ENCODE measurements at places on chromosomes 16 and 17.
A peak's percentile ranks its signal among the peaks of the same experiment; 100 is the strongest.

DNA sequence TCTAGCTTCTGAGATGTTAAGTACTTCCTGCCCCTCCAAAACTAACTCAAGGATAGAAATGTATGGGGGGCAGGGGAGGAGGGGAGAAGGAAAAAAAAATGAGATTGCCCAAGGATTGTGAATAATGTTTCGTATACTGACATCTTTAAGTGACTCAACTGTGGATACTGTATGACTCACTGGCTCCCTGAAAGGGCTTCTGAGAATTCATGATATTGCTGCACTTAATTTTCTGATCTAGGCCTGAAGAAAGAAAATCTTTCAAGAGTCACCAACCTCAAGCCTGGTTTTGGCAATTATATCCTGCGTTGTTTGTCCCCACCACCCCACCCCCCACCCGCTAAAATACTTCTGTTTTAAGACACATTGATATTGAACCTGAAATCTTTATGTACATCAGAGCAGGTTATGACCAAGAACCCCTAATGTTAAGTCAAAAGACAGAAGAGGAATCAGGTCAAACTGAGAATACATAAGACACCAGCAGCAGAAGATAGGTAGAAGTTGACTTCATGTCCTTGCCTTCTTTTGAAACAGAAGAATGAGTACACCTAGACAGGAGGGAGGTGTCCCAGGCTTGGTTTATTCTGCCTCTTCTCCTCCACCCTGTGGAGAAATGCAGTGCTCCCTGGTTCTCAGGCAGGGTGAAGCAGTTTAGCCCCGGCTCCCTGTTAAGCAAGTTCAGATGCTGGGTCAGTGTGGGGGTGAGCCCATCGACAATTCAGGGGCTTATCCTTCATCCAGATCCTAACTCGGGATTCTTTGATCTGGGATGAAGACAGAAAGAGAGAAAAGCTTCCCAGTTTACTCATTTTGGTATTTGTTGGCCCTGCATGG, 3.3 kb upstream of the FBXL20 start:
- H3K4me3 ChIP-seq = no peak overlapping the region
- no peak overlapping the region for H3K27ac ChIP-seq
- no peaks in the 10 kb centered on the region for H3K27me3 ChIP-seq
- peaks cover 10% of the 10 kb centered on the region for H3K4me1 ChIP-seq

DNA sequence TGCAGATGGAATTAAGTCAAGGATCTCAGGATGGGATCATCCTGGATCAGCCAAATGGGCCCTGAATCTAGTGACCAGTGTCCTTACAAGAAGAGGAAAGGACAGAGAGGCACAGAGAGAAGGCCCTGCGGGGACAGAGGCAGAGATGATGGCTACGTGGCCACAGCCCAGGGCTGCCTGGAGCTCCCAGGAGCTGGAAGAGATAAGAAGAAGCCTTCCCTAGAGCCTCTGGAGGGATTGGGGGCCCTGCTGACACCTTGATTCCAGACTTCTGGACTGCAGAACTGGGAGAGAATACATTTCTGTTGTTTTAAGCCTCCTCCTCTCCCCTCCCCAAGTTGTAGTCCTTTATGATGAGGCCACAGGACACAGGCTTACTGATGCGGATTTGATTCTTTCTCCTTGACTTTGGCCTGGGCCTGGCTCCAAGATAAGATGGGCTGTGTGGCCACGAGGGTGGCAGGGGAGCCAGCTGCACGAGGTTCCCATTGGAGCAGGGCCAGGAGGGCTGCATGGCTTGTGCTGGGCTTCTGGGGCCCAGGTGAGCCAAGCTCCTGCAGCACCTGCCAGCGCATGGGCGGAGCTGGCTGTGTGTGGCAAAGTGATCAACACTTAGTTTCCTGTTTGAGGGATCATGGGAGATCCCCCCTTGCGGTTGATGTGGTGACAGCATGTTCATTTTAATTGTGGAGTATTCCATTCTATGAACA, 146.1 kb downstream of the IRF8 start:
- no peak overlapping the region for H3K27ac ChIP-seq
- H3K4me3 ChIP-seq = no peak overlapping the region
- no peaks in the 10 kb centered on the region for H3K27me3 ChIP-seq

DNA sequence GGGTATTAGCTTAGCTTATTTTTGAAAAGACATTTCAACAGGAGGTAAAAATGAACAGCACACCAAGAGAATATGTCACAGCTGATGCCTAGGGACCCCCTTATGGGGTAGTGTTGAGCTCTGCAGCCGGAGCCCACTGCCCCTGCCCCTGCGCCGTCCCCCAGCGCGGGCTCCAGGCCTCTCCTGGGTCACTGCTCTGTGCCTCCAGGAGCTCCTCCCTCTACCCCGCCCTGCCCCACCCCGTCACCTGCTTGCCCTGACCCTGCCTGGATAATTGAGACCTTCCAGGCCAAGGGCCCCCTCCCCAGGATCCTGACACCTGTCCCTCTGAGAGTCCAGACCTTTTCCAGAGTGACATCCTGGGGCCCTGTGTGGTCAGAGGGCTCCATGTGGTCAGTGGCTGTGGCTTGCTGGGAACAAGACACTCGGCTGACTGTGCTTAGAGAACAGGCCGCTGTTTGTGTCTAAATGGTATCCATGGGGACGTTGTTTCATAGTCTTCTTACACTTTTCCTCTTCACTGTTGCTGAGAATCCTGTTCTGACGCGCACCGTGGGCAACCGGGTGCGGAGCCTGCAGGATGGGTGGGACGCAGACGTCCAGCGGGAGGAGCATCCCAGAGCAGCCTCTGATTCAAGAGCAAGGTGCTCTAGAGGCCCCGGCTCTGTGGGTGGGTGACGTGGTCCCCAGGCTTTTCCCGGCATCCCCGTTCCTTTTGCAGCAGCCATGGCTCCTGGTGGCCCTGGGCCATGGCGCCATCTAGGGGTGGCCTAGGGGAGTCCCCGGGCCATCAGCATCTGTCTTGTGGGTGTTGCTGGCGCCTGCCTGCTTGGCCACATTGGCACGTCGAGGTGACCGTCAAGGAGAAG, 20.0 kb upstream of the WFIKKN1 start:
- H3K4me1 ChIP-seq = peaks cover 6% of the 10 kb centered on the region
- H3K27me3 ChIP-seq = no peaks in the 10 kb centered on the region
- peak; percentile 40 for DNase-seq
- H3K36me3 ChIP-seq = no peaks in the 10 kb centered on the region
- H3K27ac ChIP-seq = no peak overlapping the region

- H3K36me3 ChIP-seq = no peaks in the 10 kb centered on the region
- H3K27ac ChIP-seq = no peak overlapping the region
- H3K4me3 ChIP-seq = no peak overlapping the region
- no peak for DNase-seq
These were observed 451.9 kb downstream of the SLC39A11 start for GRCh38 chr17:72640415-72641165.

DNA sequence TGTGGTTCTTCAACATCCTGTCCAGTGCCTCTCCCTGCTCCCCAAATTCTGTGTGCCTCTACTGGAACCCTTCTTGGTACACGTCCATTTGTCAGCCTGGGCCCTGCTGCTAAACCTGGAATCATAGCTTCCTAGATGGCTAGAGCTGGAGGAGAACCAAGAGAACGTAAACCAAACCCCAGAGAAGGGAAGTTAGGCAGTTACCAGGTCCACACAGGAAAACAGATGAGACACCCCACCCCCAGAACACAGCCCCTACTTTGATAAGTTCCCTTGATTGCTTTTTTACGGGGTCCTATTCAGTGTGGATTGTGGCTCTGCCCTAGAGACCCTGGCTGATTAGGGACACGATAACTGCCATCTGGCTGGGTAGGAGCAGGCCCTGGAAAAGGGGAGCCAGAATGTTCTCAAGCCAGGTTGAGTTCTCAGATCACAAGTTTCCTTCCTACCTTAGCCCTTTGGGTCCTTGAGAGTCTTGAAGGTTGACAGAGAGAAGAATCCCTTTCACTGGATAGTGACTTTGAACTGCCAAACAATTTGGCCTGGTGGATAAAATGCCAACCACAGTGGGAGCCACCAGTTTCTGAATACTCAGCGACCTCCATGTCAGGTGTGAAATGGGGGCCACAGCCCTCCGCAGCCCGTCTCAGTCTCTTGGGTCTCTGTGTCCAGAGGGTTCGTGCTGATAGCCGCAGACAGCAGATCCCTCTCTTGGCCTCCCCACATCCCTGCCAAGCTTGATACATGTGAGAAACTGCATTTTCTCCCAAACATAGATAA, 7.9 kb downstream of the TBX4 start:
- H3K27me3 ChIP-seq = peaks cover 21% of the 10 kb centered on the region
- no peak overlapping the region for H3K4me3 ChIP-seq
- DNase-seq = no peak
- H3K27ac ChIP-seq = no peak overlapping the region

GRCh38 chr17:29588562-29589411, 661 bp downstream of the GIT1 start:
- H3K27me3 ChIP-seq = no peaks in the 10 kb centered on the region
- DNase-seq = no peak
- peaks cover 38% of the 10 kb centered on the region for H3K4me1 ChIP-seq
- no peaks in the 10 kb centered on the region for H3K36me3 ChIP-seq

- no peak overlapping the region for H3K4me3 ChIP-seq
- no peaks in the 10 kb centered on the region for H3K36me3 ChIP-seq
- no peaks in the 10 kb centered on the region for H3K27me3 ChIP-seq
These were observed 79.5 kb downstream of the PMP22 start for GRCh38 chr17:15185625-15185991.

GRCh38 chr17:64480951-64481350, 15.9 kb downstream of the POLG2 start:
- no peak for DNase-seq
- H3K4me3 ChIP-seq = no peak overlapping the region
- peaks cover 63% of the 10 kb centered on the region for H3K36me3 ChIP-seq
- no peak overlapping the region for H3K27ac ChIP-seq
- no peaks in the 10 kb centered on the region for H3K4me1 ChIP-seq
- H3K27me3 ChIP-seq = no peaks in the 10 kb centered on the region

GRCh38 chr17:75764417-75764710, 628 bp downstream of the GALK1 start:
- no peak for DNase-seq
- H3K4me1 ChIP-seq = no peaks in the 10 kb centered on the region
- H3K36me3 ChIP-seq = peaks cover 6% of the 10 kb centered on the region
- peak overlapping the region; percentile 61 for H3K27ac ChIP-seq
- H3K4me3 ChIP-seq = peak overlapping the region; percentile 60

DNA sequence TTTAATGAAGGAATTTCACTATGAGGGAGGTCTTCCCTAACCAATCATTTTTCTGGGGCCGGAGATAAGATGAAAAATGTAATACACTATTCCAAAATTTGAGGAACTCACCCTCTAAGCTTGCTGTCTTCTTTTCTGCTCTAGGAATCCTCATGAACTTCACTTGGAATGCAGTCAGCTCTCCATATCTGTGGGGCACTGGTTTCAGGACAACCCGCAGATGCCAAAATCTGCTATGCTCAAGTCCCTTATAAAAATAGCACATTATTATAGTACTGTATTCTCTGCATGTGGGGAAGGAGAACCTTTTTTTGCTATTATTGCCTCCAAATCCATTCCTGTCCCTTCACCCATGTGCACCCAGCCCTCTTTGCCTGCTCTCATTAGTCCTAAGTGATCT, 146.0 kb downstream of the ABCA8 start:
- no peak overlapping the region for H3K4me3 ChIP-seq
- no peaks in the 10 kb centered on the region for H3K36me3 ChIP-seq
- H3K27me3 ChIP-seq = no peaks in the 10 kb centered on the region
- DNase-seq = no peak
- H3K4me1 ChIP-seq = no peaks in the 10 kb centered on the region
- no peak overlapping the region for H3K27ac ChIP-seq

DNA sequence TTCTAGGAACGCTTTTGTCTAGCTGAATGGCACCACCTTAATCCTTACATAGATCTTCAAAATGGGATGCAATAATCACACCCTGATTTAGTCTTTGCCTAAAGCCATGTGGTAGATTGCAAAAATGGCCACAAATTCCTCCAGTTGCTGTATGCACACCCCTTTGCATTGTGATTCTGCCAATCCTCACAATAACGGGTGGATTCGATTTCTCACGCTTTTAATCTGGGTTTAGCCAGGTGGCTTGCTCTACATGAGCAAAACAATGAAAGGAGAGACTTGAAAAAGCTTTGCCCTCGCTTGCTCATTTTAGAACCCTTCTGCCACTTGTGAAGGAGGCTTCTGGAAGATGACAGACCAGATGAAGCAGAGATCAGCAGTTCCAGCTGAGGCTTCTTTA, 50.3 kb upstream of the B4GALNT2 start:
- no peaks in the 10 kb centered on the region for H3K36me3 ChIP-seq
- no peak overlapping the region for H3K27ac ChIP-seq
- no peak overlapping the region for H3K4me3 ChIP-seq
- H3K27me3 ChIP-seq = peaks cover 17% of the 10 kb centered on the region

- H3K36me3 ChIP-seq = no peaks in the 10 kb centered on the region
- no peaks in the 10 kb centered on the region for H3K27me3 ChIP-seq
- peaks cover 34% of the 10 kb centered on the region for H3K4me1 ChIP-seq
- H3K4me3 ChIP-seq = peak overlapping the region; percentile 70
- no peak for DNase-seq
These were observed 1.0 kb upstream of the CPD start for GRCh38 chr17:30377574-30378240.

DNA sequence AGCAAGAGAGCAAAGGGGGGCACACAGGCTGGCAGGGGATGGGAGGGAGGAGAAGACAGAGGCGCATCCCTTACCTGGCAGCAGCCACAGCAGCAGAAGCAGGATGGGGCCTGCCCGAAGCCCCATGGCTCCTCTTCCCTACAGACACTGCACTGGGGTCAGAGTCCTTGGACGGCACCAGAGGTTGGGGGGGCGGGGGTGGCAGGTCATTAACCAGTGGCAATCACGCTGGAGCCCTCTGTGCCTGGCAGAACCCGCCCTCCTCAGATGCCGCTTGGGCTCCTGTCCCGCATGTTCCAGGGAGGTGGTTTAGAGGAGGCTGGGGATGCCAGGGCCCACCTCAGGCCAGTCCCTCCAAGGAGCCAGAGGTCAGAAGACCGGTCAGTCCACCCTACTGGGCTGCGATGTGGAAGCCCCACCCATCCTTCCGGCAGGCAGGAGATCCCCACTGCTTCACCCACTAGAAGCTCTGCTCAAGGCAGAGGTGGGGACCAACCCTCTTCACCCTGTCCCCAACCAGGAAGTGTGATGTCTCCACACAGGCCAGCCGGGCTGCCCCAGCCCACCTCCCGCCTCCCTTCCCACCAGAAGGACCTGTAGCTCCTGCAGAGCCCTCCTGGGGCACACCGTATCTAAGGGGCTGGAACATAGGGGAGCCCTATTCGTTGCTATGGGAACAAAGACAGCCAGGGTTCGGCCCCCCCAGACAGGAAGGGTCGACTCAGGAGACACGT, 11.7 kb downstream of the ZG16B start:
- H3K27ac ChIP-seq = peak overlapping the region; percentile 91
- H3K4me1 ChIP-seq = peaks cover 22% of the 10 kb centered on the region
- H3K4me3 ChIP-seq = peak overlapping the region; percentile 12
- no peak for DNase-seq
- no peaks in the 10 kb centered on the region for H3K27me3 ChIP-seq

GRCh38 chr16:79595931-79596450, 4.5 kb downstream of the MAF start:
- H3K27me3 ChIP-seq = peaks cover under 1% of the 10 kb centered on the region
- H3K4me3 ChIP-seq = peak overlapping the region; percentile 59
- peak overlapping the region; percentile 35 for H3K27ac ChIP-seq
- peaks cover 3% of the 10 kb centered on the region for H3K4me1 ChIP-seq
- no peaks in the 10 kb centered on the region for H3K36me3 ChIP-seq
- no peak for DNase-seq

Data from T-cell (primary cell).